Mesenchymal stem cell (in vitro differentiated cells and primary cell): ENCODE measurements at places on chromosomes 3 and 15.
A peak's percentile ranks its signal among the peaks of the same experiment; 100 is the strongest.

GRCh38 chr3:94596141-94596540 lies 533.3 kb downstream of the NSUN3 start:
- DNase-seq = no peak

DNA sequence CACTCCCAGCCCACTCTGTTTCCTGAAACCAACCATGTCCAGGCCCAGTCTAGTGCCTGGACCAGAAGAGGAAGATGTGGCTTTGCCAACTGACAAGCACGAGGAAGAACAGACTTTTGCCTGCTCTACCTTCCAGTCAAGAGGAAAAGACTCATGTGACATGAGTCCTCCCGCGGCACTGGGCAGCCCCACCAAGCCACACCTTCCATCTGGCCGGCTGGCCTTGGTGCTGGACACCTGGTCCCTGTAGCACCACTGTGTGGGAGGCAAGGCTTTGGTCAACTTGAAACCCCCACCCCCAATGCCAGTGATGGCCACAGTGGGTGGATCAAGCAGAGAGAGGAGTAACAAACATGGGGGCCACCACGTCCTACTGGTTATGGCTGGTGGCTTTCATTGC lies 12.5 kb downstream of the CHDH start:
- no peak for DNase-seq

- no peak for DNase-seq
Measured at GRCh38 chr15:80585544-80586018, 109.5 kb upstream of the ABHD17C start.

DNA sequence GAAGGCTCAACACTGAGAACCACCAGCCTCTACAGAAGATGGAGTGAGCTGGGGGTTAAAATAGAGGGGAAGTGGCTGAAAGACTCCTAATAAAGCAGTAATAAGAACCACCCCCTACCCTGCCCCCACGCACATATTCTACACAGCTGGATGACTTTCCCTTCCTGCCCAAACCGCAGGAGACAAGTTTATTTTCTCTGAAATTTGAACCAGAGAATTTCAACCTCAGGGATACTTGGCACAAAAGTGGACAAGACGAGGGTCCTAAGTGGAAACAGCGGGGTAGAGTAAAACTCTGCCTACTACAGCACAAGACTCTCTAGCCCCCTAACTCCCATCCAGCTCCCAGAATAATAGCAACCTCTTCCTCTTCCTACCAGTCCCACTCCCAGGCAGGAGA lies 28.4 kb downstream of the USF3 start:
- peak; percentile 14 for DNase-seq

- no peak for DNase-seq
Measured at GRCh38 chr15:39438260-39438659, 142.6 kb upstream of the THBS1 start.

- DNase-seq = peak; percentile 65
Measured at GRCh38 chr3:53890726-53891475, 758 bp downstream of the SELENOK start.

- no peak for DNase-seq
Measured at GRCh38 chr15:100892013-100892355, 12.4 kb downstream of the ALDH1A3 start.

DNA sequence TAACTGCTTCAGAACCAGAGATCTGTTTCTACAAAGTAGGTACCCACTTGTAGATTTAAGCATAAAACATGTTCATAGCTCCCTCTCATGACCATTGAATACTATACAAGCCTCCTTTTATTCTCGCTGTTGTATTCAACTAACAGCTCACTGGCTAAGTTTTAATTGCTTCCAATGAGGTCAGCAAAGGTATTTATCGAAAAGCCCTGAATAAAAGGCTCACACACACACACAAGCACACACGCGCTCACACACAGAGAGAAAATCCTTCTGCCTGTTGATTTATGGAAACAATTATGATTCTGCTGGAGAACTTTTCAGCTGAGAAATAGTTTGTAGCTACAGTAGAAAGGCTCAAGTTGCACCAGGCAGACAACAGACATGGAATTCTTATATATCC lies at the start of gene FGF7:
TSS of gene FGF7 (plus strand) at position 222 of the 400 bp plus-strand sequence. CDS start 1,056 bp downstream, outside the sequence.
- DNase-seq = peak; percentile 61

GRCh38 chr3:177337541-177338331 lies 140.5 kb upstream of the TBL1XR1 start:
- DNase-seq = peak; percentile 42

DNA sequence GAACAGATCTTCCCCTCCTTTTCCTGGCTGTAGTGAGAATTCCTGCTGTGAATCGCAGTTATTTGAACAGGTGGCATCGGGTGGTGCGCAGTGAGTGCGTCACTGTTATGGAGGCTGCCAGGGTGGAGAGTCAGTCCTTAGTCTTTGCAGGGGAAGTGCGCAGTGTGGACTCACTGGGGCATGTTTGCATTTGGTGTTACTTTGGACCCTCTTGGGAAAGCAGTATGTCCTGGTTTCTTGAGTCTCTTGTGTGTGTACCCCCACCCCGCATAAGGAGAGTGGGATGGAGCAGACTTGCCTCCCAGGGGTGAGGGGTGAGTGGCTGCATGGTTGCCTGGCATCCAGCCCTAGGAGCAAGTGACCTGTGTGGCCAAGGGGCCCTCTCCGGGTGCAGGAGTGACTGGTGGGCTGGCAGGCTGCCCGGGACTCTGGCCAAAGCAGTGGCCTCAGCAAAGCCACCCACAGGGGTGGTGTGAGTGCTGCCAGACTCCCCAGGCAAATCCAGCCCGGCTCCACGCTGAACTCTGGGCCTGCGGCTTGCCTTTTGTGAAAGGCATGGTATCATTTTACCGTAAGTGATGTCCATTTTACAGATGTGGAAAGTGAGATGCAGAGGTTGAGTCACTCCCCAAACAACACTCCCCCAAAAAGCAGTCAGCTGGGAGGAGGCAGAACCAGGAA lies 46.4 kb downstream of the DNASE1L3 start:
- no peak for DNase-seq

DNA sequence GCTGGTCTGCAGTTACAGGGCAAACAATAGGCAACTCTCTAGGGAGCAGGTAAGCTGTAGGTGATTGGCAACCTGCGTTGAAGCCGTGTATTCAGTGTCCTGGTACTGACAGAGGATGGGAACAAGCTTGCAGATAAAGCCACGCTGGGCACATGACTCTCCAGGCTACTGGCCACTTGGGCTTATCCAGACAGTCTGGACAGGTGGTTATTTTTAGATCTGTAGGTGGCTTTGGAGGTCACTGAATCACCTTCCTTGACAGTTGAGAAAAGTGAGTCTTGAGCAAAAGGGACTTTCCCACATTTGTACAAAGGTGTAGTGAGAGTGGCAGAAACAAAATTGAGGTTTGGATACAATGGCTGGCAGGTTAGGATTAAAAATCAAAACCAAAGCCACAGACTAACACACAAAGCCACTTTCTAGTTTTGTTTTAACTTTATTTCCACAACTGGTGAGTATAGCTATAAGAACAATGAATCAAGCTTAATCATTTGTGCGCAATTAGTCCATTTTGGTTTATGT lies 22.3 kb upstream of the IL1RAP start:
- peak; percentile 22 for DNase-seq

- DNase-seq = no peak
Measured at GRCh38 chr3:14256046-14256445, 77.4 kb downstream of the LSM3 start.

- no peak for DNase-seq
Measured at GRCh38 chr3:53486961-53487654, 7.3 kb upstream of the CACNA1D start.

- no peak for DNase-seq
Measured at GRCh38 chr15:95327183-95327525, 1003.3 kb upstream of the NR2F2 start.

- DNase-seq = no peak
Measured at GRCh38 chr3:108320746-108321350, 24.5 kb downstream of the HHLA2 start.

- DNase-seq = peak; percentile 32
Measured at GRCh38 chr15:100968050-100968966, 49.2 kb downstream of the LRRK1 start.

- no peak for DNase-seq
Measured at GRCh38 chr15:98978153-98978552, 29.4 kb downstream of the PGPEP1L start.

DNA sequence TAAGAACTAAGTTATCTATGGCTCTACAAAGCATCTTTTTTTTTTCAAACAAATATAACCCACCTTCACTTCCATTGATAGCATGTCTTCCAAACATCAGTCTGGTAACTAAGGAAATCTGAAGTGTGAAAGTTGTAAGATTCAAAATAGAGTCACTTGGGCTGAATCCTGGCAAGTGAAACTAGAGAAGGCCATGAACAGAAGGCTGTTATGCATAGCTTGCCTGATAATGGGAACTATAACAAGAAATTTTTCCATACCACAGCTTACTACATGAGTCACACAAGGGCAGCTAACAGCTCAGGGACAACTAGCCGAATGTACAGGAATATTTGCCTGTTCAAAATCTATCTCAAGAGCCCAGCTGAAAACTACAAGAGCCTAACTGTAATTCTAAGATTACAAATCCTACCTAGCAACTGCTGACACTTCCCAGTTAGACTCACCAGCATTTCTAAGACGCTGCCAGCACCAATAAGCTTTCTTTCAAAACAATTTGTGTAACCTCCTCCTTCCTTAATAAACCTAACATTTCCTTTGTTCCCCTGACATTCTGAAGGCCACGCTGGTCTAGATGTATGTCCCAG lies 1066.5 kb downstream of the PLOD2 start:
- DNase-seq = peak; percentile 89

DNA sequence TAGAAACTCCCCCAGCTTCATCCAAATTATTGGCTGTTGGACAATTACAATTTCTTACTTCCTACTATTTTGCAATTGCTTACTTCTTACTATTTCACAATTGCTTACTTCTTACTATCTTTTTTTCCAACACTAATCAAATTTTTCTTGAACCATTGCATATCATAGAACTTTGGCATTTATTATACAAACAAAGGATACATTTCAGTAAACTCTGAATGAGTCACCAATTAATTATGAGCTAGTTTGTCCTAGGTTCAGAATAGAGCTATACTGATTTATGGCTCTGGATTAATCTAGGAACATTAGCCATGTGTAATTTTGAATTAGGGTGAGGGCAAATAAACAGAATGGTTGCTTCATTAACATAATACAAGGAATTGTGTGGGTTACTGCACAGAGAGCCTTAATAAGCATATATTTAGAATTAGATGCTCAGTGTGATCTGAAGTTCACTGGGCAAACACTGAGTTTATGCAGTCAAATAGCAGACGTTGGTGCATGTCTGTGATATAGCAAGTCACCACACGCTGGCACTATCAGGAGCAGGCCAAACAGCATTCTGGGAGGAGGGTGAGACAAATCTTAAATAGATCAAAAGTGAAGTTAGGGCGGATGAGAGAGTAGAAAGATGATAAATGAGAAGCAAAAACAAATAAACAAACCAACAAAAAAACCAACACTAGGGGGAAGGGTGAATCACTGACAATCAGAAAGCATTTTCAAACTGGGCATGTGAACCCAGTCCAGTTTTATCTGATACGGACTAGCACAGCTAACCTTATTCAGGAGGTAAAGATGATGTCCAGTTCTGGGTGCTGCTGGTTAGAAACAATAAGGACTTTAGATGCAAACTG lies 21.5 kb downstream of the GABRR3 start:
- peak; percentile 68 for DNase-seq

DNA sequence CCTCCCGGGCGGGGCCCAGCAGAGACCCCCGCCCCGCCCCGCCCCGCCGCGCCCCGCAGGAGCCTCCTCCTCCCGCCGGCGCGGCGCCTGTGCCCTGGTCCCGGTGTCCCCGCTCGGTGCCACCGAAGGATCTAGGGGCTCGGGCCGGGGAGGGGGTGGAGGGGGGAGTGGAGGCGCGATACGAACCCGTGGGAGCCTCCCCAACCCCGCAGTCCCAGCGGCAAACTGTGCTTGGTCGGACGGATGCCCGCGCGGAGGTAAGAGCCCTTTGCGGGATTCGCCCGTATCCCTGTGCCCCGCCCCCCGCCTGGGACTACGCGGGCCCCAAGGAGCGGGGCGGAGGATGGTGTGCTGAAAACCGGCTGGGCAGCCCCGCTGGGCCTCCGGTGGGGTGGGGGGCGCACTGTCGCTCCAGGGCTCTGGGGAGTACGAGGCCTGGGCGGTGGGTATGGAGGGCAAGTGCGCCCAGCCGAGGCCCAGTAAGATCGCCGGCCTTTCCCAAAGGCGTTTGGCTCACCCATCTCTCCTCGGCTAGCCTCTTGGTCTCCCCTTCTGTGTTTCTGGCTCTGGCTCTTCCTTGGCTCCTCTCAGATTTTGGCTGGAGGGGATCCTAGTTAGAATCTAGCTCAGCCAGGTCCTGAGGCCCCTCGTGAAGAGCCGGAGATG lies 65.6 kb upstream of the POLG start:
- DNase-seq = no peak

DNA sequence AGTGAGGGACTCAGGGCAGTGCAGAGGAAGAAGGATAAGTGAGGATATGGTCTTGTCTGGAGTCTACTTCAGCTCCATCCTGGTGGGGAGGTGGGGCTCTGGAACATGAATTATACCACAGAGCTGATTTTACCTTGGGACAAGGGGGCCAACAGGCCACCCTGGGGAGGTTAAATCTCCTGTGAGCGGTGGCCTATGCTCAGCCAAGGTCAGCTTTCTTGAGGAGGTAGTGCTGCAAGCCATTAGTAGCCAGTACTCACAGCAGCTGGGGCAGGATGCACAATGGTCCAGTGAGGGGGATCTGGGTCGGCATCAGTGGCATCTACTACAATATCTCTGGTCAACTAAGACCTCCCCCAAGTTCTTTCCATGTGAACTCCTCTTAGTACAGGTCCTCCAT lies 49.7 kb downstream of the XYLB start:
- DNase-seq = no peak

DNA sequence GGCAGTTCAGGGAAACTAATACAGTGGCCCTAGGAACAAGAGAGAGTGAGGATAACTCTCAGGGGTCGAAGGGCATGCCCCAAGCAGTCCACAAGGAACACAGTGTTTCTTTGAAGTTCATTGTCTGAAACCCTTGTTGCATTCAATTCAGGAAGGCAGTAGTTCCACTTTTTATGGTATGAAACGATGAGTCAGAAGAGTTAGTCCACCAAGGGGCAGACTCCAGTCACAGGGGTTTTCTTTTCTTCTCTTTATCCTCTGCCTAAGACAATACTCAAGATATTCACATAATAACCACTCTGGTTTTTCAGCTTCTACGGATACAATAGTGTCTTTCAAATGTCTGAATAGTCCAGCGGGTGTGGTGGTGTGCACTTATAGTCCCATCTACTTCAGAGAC lies 23.7 kb upstream of the TICRR start:
- peak; percentile 1 for DNase-seq

DNA sequence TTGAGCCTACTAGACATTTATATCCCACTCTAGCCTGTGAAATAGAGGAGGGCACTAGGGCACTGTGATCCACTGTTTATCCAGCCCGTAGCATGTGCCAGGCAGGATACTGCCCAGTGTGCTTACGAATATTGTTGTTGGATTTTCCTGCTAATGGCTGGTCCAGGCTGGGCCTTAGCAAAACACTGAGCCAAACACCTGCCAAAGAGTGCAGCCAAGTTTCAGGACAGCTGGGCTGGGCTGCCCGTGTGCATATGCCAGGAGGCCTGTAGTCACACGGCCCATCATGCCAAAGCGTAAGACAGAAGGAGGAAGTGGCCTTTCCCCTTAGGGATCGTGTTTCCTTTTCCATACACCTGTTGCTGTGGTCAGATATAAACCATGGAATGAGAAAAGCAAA lies 54.5 kb upstream of the ABHD10 start:
- DNase-seq = no peak
